ENCODE measurements at places on chromosomes 5 and 9. TPM values are rescaled to one million over a fixed set of nuclear protein-coding genes. Genes with fewer than 3 reads are reported as not detected.
A peak's percentile ranks its signal among the peaks of the same experiment; 100 is the strongest.

The CCL27 gene
- not detected for total RNA-seq

DNA sequence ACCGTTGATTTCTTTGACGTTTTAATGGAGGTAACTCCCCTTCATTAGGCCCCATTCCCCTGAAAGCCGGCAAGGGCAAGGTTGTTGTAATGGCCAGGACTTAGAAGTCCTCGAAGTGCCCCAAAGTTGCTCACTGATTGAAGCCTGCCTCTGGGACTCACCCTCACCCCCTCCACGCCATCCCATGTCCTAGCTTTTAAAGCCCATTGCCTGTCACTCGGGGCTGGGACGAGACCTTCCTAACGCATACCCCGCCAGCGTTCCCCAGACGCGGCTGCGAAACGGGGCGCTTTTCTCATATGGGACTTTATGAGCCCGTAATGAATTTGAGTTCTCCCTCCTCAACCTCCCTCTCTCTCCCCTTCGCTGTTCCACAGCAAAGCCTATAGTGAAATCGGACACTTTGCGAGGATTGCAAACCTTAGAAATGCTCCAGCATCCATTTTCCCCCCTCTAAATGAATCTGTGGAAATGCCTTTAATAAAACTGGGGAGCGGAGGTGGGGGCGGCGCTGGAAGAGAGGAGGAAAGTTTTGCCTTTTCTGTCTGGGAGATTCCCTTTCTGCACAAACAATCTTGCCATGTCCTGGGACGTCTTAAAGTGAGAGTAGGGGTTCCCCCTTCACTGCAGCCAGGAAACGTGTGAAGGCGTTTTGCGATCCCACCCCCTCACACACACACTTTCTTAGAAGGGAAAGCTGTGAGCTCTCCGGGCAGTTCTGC is 1.5 kb downstream of the PAPPA start:
- DNase-seq, result no peak

GRCh38 chr5:10332301-10332700 is 21.2 kb upstream of the MARCHF6 start:
- peak; percentile 74 for DNase-seq

DNA sequence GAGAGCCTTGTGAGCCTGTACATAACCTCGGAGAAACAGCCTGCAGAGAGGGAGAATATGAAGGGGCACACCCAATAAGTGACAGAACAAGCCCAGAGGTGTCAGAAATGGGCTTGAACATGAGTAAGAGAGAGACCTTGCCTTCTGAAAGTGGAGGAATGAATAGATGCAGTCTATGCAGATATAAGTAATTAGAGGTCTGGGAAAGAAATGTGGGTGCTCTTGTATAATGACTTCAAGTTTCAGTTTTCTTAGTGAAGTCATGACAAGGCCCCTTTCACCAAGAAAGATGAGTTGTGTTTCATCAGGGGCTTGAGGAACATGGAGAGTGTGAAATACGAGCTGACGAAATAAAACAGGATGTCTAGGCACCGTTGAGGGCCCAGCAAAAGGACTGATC is 15.1 kb downstream of the GRAMD2B start:
- DNase-seq, result no peak

- no peak for DNase-seq
Measured at GRCh38 chr9:128061275-128061960, 5.7 kb downstream of the NAIF1 start.
